LHCN-M2 (cell line): ENCODE measurements at places on chromosomes 2 and 18.

GRCh38 chr18:45353530-45353929 lies 261.7 kb upstream of the SLC14A2 start:
- no peak for DNase-seq

DNA sequence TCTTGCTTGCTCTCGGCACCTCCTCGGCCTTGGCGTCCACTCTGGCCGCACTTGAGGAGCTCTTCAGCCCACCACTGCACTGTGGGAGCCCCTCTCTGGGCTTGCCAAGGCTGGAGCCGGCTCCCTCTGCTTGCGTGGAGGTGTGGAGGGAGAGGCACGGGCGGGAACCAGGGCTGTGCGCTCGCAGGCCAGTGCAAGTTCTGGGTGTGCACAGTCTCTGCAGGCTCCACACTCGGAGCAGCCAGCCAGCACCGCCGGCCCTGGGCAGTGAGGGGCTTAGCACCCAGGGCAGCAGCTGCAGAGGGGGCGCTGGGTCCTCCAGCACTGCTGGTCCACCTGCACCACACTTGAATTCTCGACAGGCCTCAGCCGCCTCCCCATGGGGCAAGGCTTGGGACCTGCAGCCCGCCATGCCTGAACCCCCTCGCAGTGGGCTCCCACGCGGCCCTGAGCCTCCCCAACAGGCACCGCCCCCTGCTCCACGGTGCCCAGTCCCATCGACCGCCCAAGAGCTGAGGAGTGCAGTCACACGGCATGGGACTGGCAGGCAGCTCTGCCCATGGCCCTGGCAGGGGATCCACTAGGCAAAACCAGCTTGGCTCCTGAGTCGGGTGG lies 411.2 kb upstream of the CHAC2 start:
- DNase-seq: no peak

GRCh38 chr18:45638544-45638943 lies 23.3 kb downstream of the SLC14A2 start:
- DNase-seq: no peak

DNA sequence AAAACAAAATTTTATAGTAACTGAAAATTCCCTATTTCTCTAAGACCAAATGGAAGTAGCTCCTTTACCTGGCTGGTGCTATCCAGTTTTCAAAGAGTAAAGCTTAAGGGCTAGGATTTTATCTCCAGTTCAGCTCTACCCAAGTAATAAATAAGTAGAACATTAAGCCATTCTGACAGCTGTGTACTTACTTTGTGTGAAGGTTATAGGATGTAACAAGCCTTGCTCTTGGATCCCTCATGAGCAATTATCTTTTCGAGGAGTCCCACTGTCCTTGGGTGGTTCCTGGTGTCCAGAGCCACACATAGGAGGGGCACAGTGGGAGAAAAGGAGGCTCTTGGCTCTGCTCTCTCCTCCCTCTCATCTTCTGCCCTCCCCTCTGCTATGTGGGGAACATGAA lies 45.5 kb downstream of the KIF5C start:
- DNase-seq: no peak

DNA sequence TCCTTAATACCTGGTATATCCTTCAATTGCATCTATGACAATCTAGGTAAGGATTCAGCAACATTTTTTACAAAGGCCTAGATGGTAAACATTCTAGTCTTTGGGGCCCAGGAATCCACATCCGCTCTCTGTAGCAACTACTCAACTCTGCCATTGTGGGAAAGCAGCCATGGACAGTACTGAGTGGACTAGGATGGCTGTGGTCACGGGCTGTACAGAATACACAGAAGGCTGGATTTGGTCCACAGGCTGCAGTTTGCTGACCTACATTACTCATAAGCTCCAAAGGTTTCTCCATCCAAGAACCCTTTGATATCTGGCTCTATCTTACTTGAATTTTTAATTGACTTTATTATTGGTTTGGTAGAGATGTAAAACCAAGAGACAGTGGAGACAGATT lies 418.3 kb upstream of the LRRTM1 start:
- no peak for DNase-seq

- DNase-seq: no peak
These were observed 32.8 kb downstream of the FAM178B start for GRCh38 chr2:96953611-96953978.

DNA sequence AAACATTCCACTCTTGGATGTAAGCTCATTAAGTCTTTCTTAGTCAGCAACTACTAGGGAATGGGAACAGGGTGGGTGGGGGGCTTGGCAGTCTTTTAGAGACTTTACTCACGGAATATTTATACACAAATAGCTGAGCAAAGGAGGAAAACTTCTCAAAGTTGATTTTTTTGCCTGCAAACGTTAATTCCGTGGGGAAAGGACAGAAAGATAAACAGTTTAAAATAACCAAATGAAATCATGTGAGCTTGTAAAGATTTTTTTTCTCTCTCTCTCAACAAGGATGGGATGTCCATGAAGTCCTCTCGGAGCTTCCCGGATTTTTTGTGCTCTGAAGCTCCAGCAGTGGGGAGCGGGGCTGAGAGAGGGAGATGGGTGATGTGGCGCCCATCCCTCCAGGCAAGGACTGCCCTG lies 32.2 kb upstream of the MAT2A start:
- DNase-seq: peak; percentile 45

DNA sequence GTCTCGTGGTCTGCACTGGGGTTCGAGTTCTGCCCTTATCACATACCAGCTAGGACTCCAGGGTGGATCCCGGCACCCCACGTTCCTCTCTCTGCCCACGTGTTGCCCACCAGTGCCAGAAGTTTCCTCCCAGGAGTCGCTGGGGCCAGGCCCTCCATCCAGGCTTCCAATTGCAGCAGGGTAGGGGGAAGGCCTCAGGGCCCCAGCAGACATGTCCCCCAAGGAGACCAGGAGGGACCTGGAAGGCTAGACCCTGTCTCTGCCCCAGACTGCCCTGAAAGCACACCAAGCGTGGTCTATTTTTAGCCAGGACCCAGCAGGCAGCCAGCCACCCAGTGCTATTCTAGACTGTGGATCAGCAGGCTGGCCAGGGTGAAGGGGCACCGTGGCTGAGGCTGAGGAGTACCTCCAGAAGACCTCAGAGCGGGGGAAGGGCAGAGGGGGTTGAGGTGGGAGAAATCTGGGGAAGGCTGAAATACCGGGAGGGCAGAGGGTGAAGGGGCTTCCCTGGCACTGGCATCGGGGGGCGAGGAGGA lies 18.8 kb upstream of the TNS1 start:
- DNase-seq: no peak

DNA sequence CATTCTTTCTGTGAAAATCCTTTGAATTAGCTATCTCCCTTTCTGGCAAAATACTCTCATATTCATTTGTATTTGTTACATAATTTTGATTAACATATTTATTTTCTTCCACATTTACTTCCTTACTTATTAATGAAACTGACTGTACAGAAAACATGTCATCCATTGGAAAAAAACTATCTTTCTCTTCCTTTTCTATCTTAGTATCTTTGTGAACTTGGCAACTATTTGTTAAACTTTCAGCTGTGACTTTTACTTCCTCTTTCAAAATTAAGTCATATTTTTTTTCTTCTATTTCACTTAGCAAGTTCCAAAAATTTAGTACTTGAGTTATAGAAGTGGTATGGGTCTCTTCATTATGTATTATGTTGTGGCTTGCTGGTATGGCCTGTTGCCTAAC lies 2.6 kb downstream of the RAD51AP2 start:
- no peak for DNase-seq

DNA sequence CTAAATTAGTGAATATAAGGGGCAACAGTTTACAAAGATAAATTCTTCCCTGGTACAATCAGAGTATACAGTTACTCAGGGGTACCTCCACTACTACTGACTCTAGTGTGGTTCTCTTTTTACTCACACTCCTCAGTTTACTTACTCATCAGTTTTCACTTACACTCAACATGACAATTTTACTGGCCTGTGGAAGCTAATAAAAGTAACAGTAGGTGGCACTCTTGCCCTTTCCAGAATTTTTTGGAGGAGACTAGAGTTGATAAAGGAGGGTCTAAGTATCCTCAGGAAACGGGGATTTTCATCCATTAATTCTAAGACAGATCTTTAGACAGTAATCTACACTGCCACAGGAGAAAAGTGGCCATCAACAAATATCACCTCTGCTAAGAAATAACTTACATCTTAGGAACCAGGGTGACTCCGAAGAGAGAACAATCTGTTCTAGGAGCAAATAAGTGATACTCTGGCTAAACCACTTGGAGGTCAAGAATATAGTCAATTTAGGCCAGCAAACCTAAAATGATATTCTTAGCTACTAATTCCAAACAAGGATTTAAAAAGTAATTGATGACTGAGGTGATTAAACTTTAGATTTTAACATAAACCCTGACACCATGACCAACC lies 61.3 kb downstream of the ATL2 start:
- DNase-seq: peak; percentile 61

DNA sequence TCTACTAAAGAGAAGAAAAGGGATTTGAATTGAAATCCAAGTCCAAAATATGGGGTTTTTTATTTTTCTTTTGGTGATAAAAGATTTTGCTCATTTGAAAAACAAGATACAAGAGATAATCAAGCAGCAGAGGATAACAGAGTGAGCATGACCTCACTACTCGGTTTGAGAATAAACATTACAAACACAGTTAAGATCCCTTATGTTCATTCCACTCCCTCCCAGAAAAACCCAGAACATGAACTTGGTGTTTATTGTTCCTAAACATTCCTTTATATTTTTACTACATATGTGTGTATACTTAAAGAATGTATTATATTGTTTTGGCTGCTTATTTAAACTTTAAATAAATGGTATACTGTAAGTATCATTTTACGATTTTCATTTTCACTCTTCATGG lies 146.6 kb upstream of the CHAC2 start:
- no peak for DNase-seq
